ENCODE measurements at places on chromosomes 3 and 15.
A peak's percentile ranks its signal among the peaks of the same experiment; 100 is the strongest.

DNA sequence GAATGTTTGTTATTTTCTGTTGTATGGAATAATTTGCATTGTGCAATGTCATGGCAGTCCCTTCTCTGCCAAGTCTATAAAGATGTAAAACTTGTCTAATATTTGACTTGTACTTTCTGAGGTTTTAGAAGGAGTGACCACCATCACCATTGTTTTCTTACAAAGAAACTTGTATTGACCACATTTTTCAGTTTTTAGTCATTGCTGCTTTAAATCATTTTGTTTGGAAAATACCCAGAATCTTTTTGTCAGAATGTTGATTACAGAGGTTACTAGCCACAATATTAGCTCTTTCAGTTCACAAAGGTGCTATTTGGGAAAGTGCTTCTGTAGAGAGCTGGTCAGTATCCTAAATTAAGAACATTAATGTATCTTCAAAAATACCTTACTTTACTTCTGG, 532.4 kb upstream of the GBE1 start:
- DNase-seq = no peak

DNA sequence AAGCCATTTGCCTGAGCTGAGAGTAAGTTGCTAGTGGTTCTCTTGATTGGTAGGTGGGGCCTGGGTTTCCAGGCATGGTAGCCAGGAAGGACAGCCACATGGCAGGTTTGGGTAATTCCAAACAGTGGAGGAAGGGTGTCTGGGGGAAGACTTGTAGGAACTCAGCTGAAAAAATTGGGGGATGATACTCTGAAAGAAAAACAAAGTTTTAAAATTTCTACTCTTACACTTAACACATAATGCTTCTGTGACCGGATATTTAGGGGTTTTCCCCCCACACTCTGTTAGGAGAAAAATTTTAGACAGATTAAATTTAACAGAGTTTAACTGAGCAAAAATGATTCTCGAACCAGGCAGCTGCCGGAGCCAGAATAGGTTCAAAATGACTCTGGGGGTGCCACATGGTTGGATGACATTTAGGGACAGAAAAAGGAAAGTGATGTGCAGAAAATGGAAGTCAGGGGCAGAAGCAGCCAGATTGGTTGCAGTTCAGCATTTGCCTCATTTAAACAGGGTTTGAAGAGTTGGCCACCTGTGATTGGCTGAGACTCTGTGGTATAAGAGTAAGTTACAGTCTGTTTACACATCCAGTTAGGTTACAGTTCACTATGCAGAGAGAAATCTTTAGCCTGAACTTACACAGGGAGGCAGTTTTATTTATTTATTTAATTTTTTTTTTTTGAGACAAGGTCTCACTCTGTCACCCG, 8.1 kb downstream of the B2M start:
- DNase-seq = no peak

- no peak for DNase-seq
These were observed 995 bp downstream of the ADAMTS17 start for GRCh38 chr15:100340721-100341238.

DNA sequence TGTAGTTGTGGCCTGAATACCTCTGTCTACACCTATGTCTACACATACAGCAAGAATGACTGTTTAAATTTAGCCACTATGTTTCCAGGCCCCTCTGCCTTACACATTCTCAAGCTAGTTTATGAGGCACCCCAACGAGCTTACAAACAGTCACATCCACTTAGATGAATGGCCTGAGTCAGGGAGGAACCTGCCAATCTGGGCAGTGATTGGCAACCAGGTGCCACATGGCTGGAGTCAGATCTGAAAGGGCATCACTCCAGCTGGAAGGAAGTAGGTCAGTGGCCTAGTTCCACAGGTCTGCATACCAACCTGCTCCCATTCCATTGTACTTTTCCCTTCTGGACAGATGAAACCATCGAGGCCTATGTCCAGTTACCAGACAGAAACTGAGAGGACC, 136.3 kb downstream of the FOXP1 start:
- DNase-seq = peak; percentile 38

GRCh38 chr3:189270248-189270832, 98.6 kb downstream of the TPRG1 start:
- DNase-seq = peak; percentile 96

GRCh38 chr3:124298301-124298700, 306.4 kb upstream of the ROPN1 start:
- no peak for DNase-seq

DNA sequence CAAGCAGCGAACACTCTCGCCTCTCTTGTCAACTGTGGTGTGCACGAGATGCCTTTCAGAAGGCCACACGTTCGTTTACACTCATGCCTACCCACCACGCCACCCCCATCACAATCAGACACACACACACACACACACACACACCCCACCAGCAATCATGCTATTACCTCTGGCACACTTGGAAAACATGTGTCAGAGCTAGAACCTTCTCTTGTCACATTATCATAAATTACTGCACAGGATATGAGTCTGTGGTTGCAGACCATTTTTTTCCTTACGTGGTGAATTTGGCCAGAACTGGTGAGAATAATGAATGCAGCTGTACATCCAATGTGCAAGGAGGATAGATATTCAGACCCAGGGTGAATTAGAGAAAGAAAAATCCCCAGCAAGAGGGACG, 52.4 kb downstream of the TRIM69 start:
- no peak for DNase-seq

GRCh38 chr15:26641144-26641543, 131.7 kb downstream of the GABRB3 start:
- DNase-seq = no peak

DNA sequence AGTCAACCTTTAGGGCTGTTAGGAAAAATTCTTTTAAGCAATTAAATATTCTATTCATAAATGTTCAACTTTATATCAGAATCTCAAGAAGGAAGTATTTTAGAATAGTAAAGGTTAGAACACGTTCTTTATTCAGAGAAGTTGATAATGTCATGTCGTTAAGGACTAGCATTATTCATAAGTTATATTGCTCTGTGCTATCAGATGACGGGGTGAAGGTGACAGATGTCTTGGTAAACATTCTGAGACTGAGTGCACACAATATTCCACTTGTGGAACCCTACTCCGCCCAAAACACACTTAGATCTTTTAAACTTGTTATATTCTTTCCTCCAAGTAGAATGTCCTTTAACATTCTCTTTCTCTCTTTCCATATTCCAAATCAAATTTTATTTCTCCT, 7.9 kb downstream of the AP4E1 start:
- no peak for DNase-seq

GRCh38 chr3:1251282-1252060, 158.6 kb downstream of the CNTN6 start:
- DNase-seq = no peak

DNA sequence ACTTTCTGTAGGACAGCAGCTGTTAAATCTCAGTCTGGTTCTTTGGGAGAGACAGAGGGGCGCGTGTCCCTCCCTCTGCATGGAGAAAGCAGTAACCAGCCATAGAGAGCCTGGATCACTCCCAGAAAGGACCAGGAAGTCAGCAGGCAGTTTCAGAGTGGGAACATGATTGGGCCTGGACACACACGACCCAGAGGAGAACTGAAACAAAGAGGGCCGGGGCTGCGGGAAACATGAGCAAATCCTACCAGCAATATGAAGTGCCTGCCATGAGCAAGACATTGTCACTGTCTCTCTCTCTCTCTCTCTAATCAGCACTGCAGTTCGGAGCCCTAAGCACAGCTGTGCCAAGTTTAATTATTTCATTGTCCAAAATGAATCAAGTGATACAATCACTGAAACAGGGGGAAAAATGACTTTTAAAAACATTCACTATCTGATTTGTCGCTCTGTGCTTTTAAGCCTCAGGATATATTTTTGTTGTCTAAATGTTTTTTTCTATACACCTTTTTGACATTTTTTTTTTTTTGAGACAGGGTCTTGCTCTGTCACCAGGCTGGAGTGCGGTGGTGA, 17.6 kb downstream of the MUC13 start:
- peak; percentile 6 for DNase-seq

DNA sequence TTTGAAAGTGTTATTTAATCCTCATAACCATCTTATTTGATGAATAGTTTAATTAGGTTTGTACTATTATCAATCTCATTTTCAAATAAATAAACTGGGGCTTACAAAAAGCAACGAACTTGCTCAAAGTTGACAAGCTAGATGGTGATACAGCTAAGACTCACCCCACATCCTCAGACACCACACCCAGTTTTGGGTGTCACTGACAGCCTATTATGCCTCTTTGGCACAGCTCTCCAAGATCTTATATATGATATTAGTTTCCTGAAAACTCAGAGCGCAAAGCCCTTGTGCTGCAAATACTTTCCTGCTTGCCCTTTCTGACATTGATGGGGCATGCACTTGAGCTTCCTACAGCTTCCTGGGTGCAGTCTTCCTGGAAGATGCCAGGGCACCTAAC, 223.4 kb upstream of the GADL1 start:
- DNase-seq = peak; percentile 29

DNA sequence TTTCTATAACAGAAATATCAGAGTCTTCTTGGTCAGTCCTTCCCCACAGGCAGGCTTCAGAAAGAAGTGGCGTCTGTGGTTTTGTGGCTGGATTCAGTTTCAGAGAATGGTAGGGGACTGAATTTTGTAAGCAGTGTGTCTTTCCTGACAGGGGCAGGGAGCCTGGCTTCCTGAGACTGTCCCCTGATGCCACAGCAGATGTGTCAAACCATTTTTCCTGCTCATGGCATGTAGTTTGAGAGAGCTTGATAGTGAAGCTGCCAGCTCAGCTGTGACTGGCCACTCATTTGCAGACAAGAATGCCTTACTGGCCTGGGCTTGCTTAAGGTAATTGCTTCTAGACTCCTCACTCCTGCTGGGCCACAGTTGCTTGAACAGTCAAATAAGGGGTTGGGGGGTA, 26.4 kb downstream of the LARS2 start:
- DNase-seq = peak; percentile 67

- DNase-seq = no peak
These were observed 5.9 kb upstream of the TMEM44 start for GRCh38 chr3:194638991-194639605.

DNA sequence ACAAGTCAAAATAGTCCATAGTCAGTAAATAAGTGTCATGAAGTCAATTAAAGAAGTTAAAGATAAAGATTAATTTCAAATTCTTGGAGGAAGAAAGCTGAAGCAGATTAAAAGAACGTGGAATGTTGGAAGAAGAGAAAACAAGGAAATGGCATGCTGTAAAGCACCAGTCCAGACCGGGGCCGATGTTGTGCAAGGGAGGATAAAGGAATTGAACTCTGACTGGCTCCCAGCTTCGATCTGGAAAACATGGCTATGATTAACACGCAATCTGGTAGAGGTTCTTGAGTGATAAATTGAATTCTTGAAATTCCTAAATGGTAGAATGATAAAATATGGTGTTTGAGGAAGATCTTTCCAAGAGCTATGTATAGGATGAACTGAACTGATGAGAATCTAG, 194.4 kb downstream of the MEIS2 start:
- peak; percentile 32 for DNase-seq

DNA sequence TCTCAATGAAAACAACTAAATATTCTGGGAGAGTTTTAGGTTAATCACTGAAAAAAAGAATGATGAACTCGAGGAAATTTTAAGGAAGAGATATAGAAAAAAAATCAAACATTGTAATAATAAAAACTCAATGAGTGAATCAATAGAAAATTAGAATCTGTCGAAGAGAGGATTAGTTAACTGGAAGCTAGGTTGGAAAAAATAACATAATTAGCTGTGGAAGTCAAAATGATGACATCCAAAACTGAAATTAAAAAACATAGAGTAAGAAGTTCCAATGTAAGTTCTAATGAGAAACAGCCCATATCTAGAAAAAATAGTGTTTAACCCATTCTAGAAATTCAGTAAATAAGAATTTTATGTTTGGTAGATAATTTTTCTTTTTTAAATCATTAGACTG, 299.3 kb upstream of the RARB start:
- no peak for DNase-seq

DNA sequence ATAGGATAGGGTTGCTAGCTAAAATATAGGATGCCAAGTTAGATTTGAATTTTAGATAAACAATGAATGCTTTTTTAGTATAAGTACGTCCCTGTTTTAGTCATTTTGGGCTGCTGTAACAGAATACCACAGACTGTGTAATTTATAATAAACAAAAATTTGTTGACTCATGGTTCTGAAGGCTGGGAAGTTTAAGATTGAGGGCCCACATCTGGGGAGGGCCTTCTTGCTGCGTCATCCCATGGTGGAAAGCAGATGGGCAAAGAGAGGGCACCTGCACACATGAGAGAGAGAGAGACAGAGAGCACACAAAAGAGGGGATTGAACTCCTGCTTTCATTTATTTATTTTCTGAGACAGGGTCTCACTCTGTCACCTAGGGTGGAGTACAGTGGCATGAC, 246.5 kb downstream of the EPHB1 start:
- no peak for DNase-seq

GRCh38 chr3:185824051-185825005, 514 bp downstream of the IGF2BP2 start:
- no peak for DNase-seq

- DNase-seq = no peak
These were observed 28.2 kb downstream of the TGM4 start for GRCh38 chr3:44902628-44903027.

- peak; percentile 36 for DNase-seq
These were observed 251.1 kb downstream of the TJP1 start for GRCh38 chr15:29570948-29571791.

DNA sequence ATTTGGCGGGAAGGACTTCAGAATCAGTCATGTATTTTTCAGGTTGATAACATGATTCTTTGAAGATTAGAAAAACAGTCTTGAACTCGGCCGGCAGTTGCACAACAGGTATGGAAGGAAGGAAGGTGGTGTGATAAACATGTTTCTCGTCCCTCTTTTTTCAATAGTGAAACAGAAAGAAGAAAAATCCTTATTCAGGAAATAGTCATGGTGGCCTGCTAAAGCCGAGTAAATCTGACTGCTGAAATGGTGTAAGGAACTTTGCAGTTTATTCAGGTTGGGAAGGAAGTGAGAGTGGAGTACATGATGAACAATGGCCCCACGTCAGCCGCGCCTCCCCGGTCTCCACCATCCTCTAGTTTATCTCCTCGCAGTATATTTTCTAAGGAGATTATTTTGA, 6.7 kb downstream of the RASGRP1 start:
- DNase-seq = no peak

DNA sequence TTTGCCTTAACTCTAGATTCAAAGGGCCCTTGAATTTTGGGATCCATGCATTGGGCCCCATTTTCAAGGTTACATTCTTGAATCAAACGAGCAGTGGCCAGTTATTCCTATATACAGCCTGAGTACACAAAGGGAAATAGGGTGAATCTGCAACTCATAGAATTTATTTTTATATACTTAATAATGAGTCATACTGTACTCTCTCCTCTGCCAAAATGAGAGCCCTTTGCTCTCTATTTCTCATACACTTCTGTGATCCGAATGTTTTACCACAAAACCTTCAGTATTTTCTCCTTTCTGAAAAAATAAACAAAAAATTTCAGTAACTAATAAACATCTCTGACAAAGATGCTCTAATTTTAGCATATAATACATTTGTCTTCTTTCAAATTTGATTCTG, 116.7 kb downstream of the SERPINI1 start:
- DNase-seq = no peak

DNA sequence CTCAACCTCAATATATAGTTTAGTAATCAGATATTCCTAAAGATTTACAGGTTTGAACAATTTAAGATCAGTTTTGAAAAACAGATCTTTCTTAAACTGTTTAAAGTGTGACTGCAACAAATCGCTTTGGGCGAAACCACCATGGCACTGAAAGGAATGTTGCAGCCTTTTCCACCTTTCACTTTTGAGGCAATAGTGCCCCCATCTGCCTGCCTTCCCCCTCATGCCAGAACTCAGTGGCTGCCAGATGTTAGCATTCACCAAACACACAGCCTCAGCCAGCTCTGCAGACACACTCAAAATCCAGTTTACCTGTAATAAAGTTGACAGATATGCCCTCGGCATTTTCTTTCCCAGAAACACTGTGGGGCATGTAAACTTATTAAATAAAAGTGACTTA, 3.3 kb downstream of the LYSMD4 start:
- peak; percentile 53 for DNase-seq

Measured in epithelial cell of esophagus (primary cell).